H4 (cell line): ENCODE measurements at places on chromosomes 4 and X.

- no peak for DNase-seq
Observed at GRCh38 chrX:25650216-25650820, 487.8 kb upstream of the MAGEB18 start.

- DNase-seq, result no peak
Observed at GRCh38 chr4:118955515-118955914, 66.9 kb downstream of the SYNPO2 start.

DNA sequence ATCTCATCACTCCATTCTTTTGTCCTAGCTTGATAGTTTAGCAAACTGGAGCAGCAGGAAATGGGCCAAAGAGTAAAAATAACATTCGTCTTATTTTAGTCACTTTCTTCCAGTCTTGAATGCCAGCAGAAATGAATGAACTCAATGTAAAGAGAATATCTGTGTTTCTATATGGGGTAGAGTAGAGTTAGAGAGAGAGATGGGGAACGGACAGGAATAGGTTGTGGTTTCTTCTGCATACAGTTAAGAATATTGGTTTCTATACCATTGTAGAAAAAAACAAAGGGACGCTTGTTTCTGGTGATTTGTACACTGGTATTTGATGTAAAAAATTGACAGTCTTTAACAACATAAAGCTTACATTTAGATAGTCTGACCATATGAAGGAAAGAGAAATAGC lies 8.9 kb downstream of the GPR174 start:
- no peak for DNase-seq

DNA sequence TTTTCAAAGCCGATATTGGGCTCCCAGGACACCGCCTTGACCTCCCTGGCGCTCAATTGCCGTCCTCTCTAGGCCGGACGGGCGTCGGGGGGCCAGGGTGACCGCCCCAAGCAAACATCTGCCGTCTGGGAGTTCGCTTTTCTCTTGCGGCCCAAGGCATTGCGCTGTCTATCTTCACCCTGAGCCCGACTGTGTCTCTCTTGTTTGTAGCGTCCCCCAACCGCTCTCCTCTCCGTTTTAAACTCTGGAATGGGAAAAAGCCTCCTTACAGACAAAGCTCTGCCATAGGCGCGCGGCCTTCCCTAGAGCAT lies 551 bp upstream of the ARX start:
- no peak for DNase-seq

DNA sequence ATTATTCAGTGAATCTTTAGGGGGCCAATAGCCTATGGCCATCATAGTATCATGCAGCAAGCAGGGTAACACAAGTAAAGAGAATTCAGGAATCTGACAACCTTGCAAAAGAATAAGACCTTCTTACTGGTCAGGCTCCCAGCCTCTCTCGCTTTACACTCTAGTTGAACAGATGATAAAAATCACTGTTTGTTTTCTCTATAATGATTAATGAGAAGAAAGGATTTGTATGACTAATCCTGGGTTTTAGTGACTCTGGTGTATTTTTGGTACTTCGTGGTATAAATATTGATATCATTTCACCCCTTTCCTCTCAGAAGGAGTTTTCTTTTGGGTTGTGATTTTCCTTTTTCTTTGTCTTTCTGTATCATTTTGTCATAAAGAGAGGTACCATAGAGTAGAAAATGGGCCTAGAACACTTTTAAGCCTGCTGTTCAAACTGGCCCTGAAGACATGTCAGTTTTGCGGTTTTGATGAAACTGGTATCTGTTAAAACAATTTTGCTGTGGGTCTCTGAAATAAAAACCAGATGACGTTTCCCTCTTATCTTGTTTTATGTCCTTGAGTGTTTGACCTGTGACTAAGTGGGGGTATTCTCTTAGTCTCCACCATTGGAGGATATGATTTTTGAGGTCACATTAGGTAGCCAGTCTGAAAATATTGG lies 294.9 kb upstream of the TBX22 start:
- no peak for DNase-seq

- no peak for DNase-seq
Observed at GRCh38 chr4:185693548-185694215, 118.3 kb downstream of the SORBS2 start.

GRCh38 chrX:23797371-23798128 lies 14.6 kb downstream of the SAT1 start:
- DNase-seq, result peak; percentile 30

DNA sequence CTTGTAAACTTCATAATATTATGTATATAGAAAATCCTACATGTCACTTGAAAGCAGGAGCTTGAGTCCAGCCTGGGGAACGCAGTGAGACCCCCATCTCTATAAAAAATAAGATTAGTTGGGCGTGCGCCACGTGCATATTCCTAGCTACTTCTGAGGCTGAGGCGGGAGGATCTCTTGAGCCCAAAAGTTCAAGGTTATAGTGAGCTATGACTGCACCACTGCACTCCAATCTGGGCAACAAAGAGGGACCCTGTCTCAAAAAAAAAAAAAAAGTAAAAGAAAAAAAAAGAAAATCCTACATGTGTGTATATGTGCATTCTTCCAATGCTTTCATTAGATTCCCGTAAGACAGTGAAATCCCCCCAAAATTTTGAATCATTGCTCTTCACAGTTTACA lies 1.7 kb downstream of the SEC31A start:
- no peak for DNase-seq

GRCh38 chr4:93144644-93145043 lies 683.9 kb upstream of the ATOH1 start:
- no peak for DNase-seq

DNA sequence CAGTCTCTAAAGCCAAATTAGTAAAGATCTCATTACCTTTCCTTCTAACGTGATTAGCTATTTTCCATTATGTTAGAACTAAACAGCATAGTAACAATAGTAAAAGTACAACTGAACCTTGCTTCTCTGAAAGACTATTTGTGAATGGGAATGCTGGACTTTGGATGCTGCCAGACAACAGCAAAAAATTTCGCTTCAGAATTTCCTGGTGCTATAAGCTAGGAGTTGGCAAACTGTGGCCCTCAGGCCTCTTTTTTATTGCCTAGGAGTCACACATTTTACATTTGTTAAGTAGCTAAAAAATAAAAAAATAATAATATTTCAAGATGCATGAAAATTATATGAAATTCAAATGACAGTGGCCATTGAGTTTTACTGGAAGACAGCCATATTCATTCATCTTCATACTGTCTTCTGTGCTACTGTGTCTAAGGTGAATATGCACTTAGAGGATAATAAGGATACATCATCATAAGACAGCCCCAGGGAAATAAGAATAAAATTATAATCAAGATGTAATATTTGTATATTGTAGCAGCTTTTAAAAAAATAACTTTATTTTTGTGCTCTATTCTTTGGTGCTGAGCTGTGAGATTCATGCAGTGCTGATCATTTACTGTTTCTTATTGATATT lies 34.6 kb downstream of the RASGEF1B start:
- no peak for DNase-seq

- peak; percentile 85 for DNase-seq
Observed at GRCh38 chr4:169621731-169622492, 1.5 kb downstream of the CLCN3 start.

GRCh38 chr4:79833857-79834256 lies 239.2 kb downstream of the ANTXR2 start:
- no peak for DNase-seq

DNA sequence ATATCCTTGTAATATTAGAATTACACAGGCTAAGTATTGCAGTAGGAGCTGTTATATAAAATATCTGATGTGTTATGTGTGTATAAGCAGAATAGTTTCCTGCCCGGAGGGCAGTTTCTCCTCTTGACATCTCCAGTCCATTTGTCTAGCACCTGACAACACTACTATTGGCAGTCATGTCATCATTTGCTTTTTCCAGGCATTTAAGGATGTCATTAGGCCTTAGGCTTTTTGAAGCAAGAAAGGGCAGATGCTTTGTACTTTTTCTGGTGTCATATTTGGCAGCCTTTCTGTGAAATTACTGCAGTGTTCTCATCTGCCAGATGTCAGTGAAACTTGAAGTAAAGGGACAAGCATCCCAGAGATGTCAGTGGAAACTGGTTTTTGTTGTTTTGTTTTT lies 2017.6 kb upstream of the IGFBP7 start:
- no peak for DNase-seq

DNA sequence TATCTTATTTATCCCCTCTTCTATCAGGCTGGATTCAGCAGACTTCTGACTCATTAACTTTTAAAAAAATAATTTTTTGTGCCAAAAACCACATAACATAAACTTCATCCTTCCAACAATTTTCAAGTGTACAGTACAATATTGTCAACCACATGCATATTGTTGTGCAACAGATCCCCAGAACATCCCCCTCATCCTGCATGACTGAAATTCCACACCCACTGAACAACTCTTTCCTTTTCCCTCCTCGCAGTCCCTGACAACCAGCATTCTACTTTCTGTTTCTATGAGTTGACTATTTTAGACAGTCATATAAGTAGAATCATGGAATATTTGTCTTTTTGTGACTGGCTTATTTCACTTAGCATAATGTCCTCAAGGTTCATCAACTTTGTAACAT lies 2.2 kb upstream of the MID2 start:
- DNase-seq, result peak; percentile 51

DNA sequence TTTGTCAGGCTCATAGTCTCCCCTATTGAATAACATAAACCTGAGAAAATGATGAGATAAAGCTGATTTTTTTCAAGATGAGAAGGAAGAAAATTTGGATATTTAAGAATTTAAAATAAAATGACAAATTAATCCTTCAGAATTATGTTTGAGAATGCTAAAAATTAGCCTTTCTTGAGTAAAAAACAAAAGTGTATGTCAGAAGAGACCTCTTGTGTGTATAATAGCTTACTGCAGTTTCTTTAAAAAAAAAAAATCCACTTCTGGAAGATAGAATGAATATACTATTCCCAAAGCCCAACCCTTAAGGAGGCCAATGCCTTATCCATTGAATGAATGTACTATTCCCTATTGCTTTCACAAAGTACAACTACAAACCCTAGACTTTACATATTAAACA lies 281.8 kb downstream of the RAPGEF2 start:
- DNase-seq, result no peak

GRCh38 chr4:145984563-145984962 lies 45.9 kb upstream of the ZNF827 start:
- DNase-seq, result no peak

GRCh38 chr4:188984518-188984917 lies 845.3 kb downstream of the TRIML1 start:
- no peak for DNase-seq

- peak; percentile 68 for DNase-seq
Observed at GRCh38 chrX:153726286-153727122, 1.8 kb downstream of the ABCD1 start.

DNA sequence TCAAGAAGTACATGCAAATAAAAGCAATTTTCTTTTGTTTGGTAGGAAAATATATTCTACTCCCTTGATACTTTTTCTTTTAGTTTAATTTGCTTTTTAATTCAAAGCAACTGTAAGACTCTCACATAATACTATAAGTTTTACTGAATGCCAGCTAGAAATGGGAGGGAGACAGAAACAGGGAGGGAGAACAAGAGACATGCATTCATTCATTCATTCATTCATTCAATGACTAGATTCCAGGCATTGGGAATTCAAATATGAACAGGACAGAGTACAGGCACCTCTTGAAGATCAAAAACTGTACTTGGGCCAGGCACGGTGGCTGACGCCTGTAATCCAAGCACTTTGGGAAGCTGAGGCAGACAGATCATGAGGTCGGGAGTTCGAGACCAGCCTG lies 85.6 kb downstream of the THOC2 start:
- DNase-seq, result no peak

GRCh38 chr4:822361-823175 lies 3.4 kb downstream of the CPLX1 start:
- no peak for DNase-seq

- DNase-seq, result no peak
Observed at GRCh38 chr4:147791341-147791740, 59.5 kb downstream of the ARHGAP10 start.

- DNase-seq, result no peak
Observed at GRCh38 chr4:79273915-79274314, 51.9 kb downstream of the NAA11 start.

GRCh38 chr4:182418054-182418734 lies 175.0 kb downstream of the TENM3 start:
- no peak for DNase-seq

GRCh38 chrX:56796641-56797395 lies 67.8 kb downstream of the NBDY start:
- DNase-seq, result no peak

GRCh38 chrX:65610040-65610439 lies 57.4 kb upstream of the MSN start:
- DNase-seq, result no peak

- DNase-seq, result no peak
Observed at GRCh38 chr4:8850074-8850829, 21.4 kb downstream of the HMX1 start.

DNA sequence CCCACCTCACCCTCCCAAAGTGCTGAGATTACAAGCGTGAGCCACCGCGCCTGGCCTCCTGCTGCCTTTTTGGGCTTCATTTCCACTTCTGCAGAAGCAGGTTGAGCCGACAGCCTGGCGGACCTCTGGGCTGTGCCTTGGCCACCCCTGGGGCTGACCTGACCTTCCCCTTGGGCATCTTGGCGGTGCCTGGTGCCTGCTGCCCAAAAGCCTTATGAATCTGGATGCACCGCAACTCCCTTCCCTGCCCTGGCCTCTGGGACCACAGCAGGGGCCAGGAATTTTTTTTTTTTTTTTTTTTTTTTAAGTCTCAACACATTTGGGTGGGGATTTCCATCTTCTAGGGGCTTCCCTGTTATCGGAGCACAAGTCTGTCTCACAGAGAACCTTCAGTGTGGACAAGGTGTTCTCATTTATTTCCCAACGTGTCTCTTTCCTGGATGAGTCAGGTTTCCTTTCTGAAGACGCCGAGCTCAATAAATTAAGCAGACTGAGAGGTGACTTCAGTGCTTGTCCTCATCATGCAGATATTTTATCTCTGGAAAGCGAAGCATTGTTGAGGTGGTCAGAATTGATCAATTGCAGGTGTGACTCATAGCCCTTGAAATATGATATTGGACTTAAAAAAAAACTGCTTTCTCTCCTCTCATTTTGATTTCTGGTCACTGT lies 79.7 kb downstream of the SHROOM2 start:
- no peak for DNase-seq

GRCh38 chrX:28223469-28223868 lies 242.2 kb upstream of the DCAF8L1 start:
- DNase-seq, result no peak

- DNase-seq, result no peak
Observed at GRCh38 chr4:82031376-82031927, 342.3 kb downstream of the HNRNPD start.

GRCh38 chrX:152821145-152821765 lies 9.3 kb downstream of the CETN2 start:
- DNase-seq, result peak; percentile 38

- DNase-seq, result no peak
Observed at GRCh38 chrX:22063284-22063683, 31.2 kb downstream of the PHEX start.
